ENCODE measurements at places on chromosomes 6 and 20.

GRCh38 chr6:25670793-25671513 is 18.9 kb downstream of the SCGN start:
- DNase-seq, result no peak

DNA sequence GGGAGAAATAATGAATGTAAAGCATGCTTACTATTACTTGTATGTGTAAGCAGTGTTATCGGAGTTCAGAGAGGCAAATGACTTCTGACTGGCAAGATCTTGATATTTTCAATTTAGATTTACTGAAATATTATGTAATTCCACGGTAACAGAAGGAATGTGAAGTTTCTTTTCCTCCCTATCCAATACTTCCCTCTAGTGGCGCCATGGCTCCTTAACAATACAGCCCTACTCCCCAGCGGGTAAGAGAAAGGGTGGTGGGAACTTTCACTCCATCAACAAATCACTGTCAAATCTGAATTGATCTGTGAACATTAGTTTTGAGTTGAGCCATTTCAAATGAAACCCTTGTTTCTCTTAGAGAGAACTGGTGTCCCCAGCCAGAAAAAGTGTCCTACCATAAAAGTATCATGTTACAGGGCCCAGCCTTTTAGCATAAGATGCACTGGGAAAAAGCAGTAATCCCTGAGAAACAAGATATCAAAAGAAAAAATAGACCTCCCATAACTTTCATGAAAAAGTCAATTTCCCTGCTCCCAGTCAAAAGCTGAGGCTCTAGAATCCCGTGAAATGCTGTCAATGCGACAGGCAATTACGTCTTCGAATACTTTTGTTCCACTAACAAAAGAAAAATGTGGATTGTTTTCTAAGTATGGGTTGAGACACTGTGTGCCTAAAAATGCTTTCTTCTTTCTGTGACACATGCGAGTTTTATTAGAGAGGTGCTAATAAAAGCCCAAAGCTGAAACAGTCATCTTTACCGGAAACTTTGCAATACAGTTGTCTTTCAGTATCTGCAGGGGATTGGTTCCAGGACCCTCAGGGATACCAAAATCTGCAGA is 12.9 kb downstream of the COX7A2 start:
- no peak for DNase-seq

- DNase-seq, result no peak
Observed at GRCh38 chr6:105569706-105570105, 166.8 kb upstream of the PREP start.

GRCh38 chr6:5108536-5109150 is 23.5 kb downstream of the PPP1R3G start:
- DNase-seq, result no peak

DNA sequence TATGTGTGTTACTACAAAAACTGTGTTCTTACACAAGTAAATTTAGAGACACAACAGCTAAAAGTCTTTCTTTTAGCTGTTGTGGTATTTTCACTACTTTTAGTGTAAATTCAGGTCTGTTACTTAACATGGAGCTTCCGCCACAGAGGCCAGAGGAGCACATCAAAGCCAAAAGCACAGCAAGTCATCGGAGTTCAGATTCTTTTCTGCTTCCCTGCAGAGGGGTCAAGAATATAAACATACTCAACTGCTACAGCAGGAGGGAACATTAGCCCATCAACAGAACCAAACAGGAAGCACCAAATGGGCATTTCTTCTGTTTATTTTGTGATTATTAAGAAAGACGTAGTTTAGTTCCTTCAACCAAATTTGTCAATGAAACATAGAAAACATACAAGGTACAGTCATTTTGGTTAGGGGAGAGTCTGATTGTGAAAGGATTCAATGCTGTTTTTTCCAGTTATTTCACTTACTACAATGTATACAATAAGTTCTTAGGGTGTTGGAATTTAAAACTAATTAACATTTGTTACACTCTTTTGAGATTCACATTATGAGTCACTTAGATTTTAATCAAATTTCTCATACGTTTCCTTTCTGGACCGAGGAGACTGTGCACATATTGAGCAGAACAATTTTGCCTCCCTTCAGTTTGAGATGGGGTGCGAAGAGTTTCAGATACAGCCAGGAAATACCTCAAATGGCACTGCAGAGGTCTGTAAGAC is 42.8 kb upstream of the DSE start:
- DNase-seq, result no peak

DNA sequence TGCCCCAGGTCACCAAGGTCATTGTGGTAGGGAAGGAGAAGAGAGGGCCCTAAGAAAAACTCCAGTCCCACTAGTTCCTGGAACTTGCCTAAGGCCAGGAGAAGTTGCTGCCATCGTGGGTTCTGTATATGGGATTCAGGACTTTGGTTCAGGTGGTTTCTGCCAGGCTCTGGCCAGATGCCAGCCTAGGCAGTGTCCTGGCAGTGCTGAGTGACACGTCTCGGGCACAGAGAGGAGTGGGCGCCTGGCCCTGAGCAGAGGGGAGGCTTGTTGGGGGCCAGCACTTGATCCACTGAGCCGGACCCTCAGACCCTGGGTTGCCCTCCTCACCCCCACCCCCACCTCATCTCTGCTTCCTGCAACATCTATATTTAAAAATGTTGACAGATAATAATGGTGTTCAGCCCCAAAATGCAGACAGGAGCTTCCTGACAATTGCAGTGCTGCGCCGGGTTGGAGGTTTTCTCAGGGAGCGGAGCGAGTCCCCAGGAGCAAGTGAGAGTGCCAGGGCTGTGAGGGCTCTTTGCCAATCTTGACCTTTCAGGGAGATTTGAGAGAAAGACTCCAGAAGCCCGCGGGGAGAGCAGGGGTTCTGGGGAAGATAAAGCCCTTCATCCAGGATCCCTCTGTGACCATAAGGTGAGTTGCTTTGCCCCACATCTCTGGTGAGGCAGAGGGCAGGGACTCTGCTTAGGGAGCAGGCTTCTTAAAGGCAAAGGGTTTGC is 71.9 kb downstream of the PHACTR3 start:
- no peak for DNase-seq

- DNase-seq, result no peak
Observed at GRCh38 chr20:23459461-23460150, 6.9 kb upstream of the CST11 start.

GRCh38 chr20:47205577-47206123 is 150.8 kb downstream of the ZMYND8 start:
- peak; percentile 83 for DNase-seq

DNA sequence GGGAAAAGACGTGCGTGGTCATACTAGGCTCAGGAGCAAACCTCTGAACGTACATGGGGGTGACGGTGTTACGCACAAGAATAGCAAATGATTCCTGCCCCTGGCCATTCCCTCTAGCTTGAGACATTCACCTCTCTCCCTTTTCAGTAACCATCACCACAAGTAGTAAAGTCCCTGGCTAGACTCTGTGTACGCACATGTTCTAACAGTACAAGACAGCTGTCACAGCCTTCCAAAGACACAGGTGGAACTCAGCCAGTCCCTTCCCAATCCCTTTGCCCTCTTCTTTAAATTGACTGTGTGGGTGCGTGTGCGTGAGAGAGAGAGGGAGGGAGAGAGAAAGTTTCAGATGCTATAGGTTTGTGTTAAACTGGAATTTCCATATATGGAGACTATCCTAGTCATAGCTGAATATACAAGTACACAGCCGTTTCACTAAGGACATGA is 67.3 kb downstream of the LY86 start:
- DNase-seq, result no peak

DNA sequence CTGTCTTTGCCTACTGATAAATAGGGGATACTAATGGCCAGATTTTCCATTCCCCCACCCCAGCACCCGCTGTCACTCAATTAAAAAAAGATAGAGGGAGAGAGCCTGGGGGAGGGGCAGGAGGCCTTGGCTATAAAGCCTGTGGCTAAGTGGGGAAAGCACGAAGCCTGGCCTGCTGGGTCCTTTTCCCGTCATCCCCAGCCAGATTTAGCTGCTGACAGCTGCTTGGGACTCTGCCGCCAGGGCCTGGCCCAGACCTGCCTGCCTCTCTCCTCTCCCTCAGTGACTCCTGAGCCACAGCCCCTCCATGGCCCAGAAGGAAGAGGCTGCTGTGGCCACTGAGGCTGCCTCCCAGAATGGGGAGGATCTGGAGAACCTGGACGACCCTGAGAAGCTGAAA is at the start of gene APOBEC2:
Gene APOBEC2 (plus strand): TSS at position 162 of the 400 bp plus-strand sequence. CDS start 146 bp downstream, at position 308.
- no peak for DNase-seq

DNA sequence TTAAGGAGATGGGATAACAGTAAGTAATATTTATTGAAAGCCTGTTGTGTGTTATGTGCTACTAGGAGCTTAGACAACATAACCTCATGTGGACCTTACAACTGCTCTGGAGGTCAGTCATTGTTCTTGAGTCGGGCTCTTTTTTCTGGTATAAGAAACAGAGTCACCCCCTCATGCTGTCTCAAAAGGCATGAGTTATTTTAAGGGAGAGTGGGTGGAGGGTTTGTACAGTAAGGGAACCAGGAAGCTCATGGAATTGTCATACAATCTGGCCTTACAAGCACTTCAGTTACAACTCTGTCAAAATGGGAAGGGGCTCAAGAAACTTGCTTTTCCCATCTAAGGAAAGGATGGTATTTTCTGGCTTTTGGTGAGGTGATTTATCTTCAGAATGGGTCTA is 16.5 kb upstream of the DSE start:
- no peak for DNase-seq

DNA sequence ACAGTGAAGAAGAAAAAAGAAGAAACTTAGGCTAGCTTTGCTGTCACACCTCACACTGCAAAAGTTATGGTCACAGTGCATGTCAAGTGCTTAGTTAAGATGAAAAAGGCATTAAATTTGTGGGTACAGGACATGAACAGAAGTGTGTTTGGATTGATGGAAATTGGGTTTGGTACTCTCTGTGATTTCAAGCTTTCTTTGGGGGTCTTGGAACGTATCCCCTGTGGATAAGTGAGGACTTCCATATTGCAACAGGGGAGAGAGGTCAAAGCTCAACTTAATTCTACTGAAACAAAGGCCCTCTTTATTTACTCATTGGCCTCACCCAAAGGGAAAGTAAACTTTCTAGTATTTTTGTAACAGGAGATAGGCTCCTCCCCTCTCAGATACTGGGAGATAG is 138.3 kb upstream of the FUT9 start:
- no peak for DNase-seq

GRCh38 chr20:58475466-58475865 is 39.7 kb downstream of the APCDD1L start:
- DNase-seq, result no peak

GRCh38 chr20:51126337-51126736 is 103.4 kb upstream of the KCNG1 start:
- DNase-seq, result no peak

DNA sequence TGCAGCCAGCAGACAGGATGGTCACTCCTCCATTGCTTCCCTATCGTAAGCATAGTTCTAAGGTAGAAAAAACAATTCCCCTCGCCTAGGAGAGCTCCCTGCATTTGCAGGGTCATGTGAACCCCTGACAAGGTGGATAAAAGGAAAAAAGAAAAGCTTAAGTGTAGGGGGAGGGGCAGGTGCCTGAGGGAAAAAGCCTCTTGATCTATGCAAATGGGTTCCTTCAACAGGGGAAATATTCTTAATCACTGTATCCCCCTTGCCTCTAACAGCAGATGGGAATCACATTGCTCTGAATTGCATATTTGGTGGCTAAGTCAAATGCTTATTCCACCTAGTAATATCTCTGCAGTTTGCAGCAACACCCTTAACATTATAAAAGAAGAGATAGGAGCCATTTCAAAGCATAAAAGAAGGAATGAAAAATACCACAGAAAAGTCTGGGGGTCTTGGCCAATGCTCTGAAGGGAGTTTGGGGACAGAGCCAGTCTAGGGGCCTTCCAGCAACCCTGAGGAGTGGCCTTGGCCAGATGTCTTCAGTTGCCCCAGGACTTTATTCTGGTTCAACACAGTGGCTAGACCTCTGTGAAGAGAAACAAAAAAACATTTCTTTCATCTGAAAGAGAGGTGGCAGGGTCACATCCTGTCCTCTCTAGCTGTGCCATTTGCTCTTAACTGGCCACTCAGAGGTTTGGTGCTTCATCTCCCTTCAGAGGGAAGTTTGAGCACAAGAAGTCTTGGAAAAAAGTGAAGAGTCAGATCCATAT is 660.4 kb upstream of the GJE1 start:
- DNase-seq, result no peak

GRCh38 chr20:10626896-10627295 is 46.9 kb downstream of the JAG1 start:
- no peak for DNase-seq

DNA sequence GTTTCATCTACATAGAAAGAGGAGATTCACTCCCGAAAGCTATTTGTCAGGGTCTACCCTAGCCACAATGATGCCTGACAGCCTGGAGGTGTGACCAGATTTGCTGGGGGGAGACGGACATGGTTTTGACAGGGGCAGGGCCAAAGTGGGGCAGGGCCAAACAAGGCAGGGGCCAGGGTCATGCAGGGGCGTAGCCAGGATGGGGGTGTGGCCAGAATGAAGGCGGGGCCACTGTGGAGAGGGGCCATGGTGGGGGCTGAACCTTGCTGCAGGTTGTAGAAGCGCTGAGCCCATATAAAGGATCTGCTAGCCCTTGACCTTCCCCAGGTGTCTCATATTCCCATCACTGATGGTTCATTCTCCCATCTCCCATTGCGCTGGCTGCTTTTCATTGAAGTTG is 184.1 kb upstream of the SULF2 start:
- no peak for DNase-seq

GRCh38 chr6:5645328-5646290 is 361.1 kb downstream of the NRN1 start:
- DNase-seq, result no peak

Data from memory B cell (primary cell).